ENCODE measurements at places on chromosomes 4 and X. TPM values are rescaled to one million over a fixed set of nuclear protein-coding genes. Genes with fewer than 3 reads are reported as not detected.
A peak's percentile ranks its signal among the peaks of the same experiment; 100 is the strongest.

- H3K36me3 ChIP-seq: no peaks in the 10 kb centered on the region
- no peaks in the 10 kb centered on the region for H3K27me3 ChIP-seq
- DNase-seq: no peak
- H3K27ac ChIP-seq: peak overlapping the region; percentile 88
- no peak overlapping the region for H3K4me3 ChIP-seq
Observed at GRCh38 chrX:13489454-13489853, 79.9 kb upstream of the EGFL6 start.

- no peak overlapping the region for H3K27ac ChIP-seq
- no peaks in the 10 kb centered on the region for H3K4me1 ChIP-seq
- peaks cover 5% of the 10 kb centered on the region for H3K36me3 ChIP-seq
- DNase-seq: peak; percentile 59
Observed at GRCh38 chr4:82462415-82462831, 32.0 kb downstream of the ENOPH1 start.

DNA sequence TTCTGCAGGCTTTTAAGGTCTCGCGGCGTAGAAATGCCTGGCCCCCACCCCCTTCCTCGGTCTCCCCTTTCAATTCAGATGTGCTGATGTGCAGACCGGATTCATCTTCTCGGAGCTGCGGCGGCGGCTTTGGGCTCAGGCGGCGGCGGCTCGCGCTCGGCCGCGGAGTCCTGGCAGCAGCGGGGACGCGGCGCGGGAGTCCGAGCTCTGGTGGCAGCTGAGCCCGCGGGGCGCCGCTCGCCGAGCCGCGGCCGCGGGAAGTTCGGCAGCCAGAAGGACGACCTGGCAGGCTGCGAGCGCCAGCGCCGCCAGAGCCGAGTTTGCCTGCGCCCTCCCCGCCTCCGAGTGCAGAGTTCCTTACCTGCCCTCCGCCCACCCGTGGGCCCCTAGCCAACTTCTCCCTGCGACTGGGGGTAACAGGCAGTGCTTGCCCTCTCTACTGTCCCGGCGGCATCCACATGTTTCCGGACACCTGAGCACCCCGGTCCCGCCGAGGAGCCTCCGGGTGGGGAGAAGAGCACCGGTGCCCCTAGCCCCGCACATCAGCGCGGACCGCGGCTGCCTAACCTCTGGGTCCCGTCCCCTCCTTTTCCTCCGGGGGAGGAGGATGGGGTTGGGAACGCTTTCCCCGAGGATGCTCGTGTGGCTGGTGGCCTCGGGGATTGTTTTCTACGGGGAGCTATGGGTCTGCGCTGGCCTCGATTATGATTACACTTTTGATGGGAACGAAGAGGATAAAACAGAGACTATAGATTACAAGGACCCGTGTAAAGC is 448 bp downstream of the TLL1 start:
- H3K27me3 ChIP-seq: no peaks in the 10 kb centered on the region
- H3K4me3 ChIP-seq: peak overlapping the region; percentile 59
- peaks cover 4% of the 10 kb centered on the region for H3K36me3 ChIP-seq
- no peaks in the 10 kb centered on the region for H3K4me1 ChIP-seq
- H3K27ac ChIP-seq: no peak overlapping the region
- DNase-seq: no peak

DNA sequence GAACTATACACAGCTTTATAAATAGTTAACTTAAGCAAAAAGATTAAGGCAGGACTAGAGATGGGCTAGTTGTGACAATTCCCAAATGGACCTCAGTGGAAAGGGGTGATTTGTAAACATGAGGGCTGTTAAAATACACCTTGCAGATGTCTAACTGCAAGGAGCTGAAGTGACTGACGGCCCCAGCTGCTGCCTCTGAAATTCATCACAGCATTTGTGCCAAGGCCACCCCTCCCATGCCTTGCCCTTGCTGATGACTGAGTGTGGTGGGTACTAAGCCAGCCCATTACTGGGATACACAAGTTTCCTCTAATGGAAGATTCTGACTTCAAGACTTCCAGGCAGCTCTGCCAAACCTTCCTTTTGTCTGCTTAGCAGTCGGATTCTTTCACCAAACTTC is 23.7 kb upstream of the EGFL6 start:
- H3K4me3 ChIP-seq: no peak overlapping the region
- no peak overlapping the region for H3K27ac ChIP-seq
- no peaks in the 10 kb centered on the region for H3K27me3 ChIP-seq
- H3K4me1 ChIP-seq: no peaks in the 10 kb centered on the region
- DNase-seq: no peak

GRCh38 chr4:48706736-48707135 is 73.3 kb downstream of the FRYL start:
- H3K4me1 ChIP-seq: peaks cover 7% of the 10 kb centered on the region
- no peaks in the 10 kb centered on the region for H3K36me3 ChIP-seq
- H3K27ac ChIP-seq: no peak overlapping the region
- H3K4me3 ChIP-seq: no peak overlapping the region
- no peaks in the 10 kb centered on the region for H3K27me3 ChIP-seq

DNA sequence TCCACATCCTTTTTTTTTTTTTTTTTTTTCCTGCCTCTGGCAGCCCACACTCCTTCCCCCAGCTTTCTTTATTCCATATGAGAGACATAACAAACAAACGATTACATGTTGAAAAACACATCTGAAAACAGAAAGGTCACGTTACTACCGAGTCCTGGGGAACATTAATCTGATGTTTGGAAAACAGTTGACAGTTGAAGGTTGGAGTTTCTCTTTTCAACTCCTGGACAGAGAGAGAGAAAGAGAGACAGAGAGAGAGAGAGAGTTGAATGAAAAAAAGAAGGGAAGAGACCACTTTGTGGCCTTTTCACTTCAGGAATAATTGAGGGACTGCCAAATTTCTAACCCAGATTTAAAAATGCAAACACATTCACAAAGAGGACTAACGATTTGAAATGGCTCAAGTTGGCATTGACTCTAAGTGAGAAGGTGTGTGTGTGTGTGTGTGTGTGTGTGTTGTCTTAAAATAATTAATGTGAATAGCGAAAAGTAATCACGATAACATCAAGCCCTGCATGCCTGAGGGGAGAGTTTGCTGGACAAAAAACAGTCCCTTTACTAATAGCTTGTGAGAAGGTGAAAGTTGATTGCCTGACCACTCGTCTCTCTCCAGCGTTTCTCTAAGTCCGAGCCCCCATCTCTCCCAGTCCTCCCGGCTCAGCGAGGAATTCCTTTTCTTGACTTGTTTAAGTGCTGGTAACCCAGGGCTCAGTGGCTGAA is 67.3 kb downstream of the FBXO8 start:
- no peaks in the 10 kb centered on the region for H3K4me1 ChIP-seq
- DNase-seq: no peak
- no peaks in the 10 kb centered on the region for H3K36me3 ChIP-seq
- no peak overlapping the region for H3K4me3 ChIP-seq

GRCh38 chr4:83112231-83112630 is 2.3 kb downstream of the PLAC8 start:
- no peaks in the 10 kb centered on the region for H3K27me3 ChIP-seq
- H3K4me3 ChIP-seq: peak overlapping the region; percentile 67
- H3K4me1 ChIP-seq: peaks cover 48% of the 10 kb centered on the region

- H3K4me3 ChIP-seq: no peak overlapping the region
- H3K27me3 ChIP-seq: no peaks in the 10 kb centered on the region
- H3K4me1 ChIP-seq: no peaks in the 10 kb centered on the region
- H3K36me3 ChIP-seq: no peaks in the 10 kb centered on the region
- no peak overlapping the region for H3K27ac ChIP-seq
- DNase-seq: no peak
Observed at GRCh38 chr4:114087596-114088230, 108.3 kb upstream of the ARSJ start.

Gene CENPU
- 16.6 TPM for total RNA-seq

Gene CSAG2
- not detected for total RNA-seq

DNA sequence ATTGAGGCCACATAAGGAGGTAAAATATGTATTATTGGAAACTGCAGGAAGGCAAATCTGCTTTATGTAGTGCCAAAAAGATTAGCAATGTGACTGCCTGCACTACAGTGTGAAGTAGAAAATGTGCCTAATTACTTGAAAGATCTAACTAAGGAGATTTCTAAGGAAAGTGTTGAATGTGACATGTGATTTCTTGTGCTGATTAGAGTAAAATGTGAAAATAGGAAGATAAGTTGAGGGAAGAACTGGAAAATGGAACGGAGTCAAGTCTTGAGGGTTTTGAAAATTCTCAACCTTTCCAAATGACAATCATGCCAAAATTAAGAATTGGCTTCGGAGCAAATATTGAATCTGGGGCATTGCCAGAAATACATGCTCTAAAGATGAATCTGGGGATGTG is 209.5 kb upstream of the SPOCK3 start:
- H3K27me3 ChIP-seq: no peaks in the 10 kb centered on the region
- no peak for DNase-seq
- H3K36me3 ChIP-seq: no peaks in the 10 kb centered on the region
- H3K4me3 ChIP-seq: no peak overlapping the region

- no peaks in the 10 kb centered on the region for H3K36me3 ChIP-seq
- no peak overlapping the region for H3K27ac ChIP-seq
- H3K4me3 ChIP-seq: no peak overlapping the region
- DNase-seq: no peak
- no peaks in the 10 kb centered on the region for H3K4me1 ChIP-seq
Observed at GRCh38 chr4:66923081-66923865, 622.0 kb downstream of the CENPC start.
